MM.1S (cell line): ENCODE measurements at places on chromosomes 13 and 19.

- no peak for DNase-seq
Observed at GRCh38 chr13:91399189-91400062, 1.0 kb downstream of the GPC5 start.

DNA sequence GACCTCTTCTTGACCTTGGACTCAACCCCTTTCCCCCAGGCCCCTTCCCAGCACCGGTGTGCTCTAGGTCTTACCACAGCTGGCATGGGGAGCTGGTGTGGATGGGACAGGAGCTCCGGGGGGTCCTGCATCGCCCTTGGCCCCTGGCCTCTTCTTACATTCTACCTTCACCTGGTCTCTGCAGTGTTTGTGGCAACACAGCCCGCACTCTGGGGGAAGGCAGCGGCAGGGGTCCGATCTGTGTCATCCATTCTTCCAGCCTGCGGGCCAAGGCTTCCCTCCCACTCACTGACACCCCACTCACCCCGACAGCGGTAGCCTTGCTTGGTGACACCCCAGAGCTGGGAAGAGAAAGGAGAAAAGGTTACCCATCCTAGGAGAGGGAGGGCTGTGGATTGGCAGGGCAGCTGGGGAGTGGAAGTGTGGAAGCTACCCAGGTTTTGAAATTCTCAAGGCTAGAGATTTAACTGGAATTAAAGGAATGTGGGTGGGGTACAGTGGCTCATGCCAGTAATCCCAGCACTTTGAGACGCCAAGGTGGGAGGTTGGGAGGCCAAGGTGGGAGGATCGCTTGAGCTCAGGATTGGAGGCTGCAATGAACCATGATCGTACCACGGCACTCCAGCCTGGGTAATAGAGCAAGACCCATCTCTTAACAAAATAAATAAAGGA is 8.3 kb downstream of the FAM98C start:
- no peak for DNase-seq

- DNase-seq = no peak
Observed at GRCh38 chr19:8506402-8506957, 4.0 kb upstream of the PRAM1 start.

- DNase-seq = no peak
Observed at GRCh38 chr13:109331011-109331433, 455.4 kb downstream of the IRS2 start.

- no peak for DNase-seq
Observed at GRCh38 chr19:55247621-55248099, 11.2 kb downstream of the PPP6R1 start.

DNA sequence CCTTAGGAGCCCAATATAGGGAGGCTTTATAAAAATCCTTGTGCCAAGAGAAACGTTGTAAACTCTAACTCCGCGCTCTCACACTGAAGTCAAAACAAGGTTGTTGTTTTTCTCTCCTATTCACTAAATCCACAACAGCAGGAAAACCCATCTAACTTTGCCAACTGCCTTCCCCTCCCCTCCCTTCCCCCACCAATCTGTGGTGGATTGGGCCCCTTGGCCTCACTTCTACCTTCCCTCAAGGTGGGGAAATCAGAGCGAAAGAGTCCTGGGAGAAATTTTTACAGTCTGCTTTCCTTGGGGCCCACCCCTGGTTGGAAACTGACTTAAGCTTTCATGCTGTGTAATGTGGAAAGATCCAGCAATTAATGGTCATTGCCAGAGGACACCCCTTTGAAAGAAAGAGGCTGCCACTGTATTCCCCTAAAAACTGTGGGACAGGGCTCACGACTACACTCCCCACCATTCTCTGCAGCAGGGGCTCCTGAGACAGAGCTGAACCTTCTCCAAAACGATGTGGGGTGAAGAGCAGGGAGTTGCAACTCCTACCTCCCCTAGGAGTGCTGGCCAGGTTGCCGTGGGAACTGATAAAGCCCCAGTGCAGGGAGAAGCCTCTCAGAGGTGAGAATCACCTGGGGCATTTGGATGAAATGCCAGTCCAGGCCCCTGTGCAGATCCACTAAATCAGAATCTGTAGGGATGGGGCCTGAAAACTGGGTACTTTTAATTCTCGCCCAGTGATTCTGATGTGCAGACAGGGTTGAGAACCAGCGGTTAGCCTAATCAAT is 1.1 kb downstream of the DHRS12 start:
- DNase-seq = no peak

GRCh38 chr19:1028062-1028926 is 1.9 kb downstream of the CNN2 start:
- DNase-seq = peak; percentile 80

GRCh38 chr19:21590867-21591266 is 85.5 kb downstream of the ZNF429 start:
- DNase-seq = no peak

DNA sequence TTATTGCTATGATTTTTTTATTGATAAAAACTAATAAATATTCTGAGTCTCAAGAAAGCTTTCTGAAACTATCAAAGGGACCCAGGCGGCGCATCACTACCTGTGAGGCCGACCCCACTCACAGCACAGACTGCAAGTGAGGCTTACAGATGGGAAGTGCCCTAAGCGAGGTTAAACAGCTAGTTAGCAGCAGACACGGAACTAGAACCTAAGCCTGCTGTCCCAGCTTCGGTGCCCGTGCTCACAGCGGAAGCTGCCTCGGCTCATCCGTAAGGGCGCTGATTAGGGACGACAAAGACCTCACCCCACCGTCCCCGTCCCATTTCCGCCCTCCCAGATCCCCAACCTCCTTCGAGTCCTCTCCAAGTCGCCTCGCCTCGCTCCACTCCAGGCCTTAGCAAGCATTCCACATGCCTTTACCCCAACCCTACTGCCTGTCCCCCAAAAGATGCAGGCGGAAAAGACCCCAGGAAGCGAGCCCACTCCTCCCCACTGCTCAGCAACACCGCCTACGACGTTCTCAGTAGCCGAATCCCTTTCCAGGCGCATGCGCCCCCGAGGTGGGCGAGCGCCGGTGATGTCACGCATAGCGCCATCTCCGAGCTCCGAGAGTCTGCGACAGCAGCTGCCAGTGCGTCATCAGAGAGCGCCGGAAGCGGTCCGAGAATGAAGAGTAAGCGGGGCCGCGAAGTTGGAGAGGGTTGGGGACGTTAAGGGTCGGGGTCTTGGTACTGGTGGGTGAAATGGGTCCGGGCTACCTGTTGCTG is at the start of gene POP4:
TSS of gene POP4 (plus strand) at position 631 of the 767 bp plus-strand sequence. CDS start at position 667, 36 bp downstream.
- DNase-seq = peak; percentile 98

GRCh38 chr19:38247126-38247525 is 9.0 kb downstream of the PPP1R14A start:
- no peak for DNase-seq

GRCh38 chr13:94311893-94312292 is 167.6 kb downstream of the DCT start:
- no peak for DNase-seq

GRCh38 chr19:43997631-43998290 is 5.0 kb upstream of the ZNF230 start:
- DNase-seq = no peak

- DNase-seq = no peak
Observed at GRCh38 chr13:32857689-32858088, 158.5 kb upstream of the KL start.

- DNase-seq = no peak
Observed at GRCh38 chr19:39007096-39007495, 25.3 kb downstream of the FBXO27 start.

GRCh38 chr13:114166381-114167131 is 12.5 kb upstream of the CFAP97D2 start:
- no peak for DNase-seq

DNA sequence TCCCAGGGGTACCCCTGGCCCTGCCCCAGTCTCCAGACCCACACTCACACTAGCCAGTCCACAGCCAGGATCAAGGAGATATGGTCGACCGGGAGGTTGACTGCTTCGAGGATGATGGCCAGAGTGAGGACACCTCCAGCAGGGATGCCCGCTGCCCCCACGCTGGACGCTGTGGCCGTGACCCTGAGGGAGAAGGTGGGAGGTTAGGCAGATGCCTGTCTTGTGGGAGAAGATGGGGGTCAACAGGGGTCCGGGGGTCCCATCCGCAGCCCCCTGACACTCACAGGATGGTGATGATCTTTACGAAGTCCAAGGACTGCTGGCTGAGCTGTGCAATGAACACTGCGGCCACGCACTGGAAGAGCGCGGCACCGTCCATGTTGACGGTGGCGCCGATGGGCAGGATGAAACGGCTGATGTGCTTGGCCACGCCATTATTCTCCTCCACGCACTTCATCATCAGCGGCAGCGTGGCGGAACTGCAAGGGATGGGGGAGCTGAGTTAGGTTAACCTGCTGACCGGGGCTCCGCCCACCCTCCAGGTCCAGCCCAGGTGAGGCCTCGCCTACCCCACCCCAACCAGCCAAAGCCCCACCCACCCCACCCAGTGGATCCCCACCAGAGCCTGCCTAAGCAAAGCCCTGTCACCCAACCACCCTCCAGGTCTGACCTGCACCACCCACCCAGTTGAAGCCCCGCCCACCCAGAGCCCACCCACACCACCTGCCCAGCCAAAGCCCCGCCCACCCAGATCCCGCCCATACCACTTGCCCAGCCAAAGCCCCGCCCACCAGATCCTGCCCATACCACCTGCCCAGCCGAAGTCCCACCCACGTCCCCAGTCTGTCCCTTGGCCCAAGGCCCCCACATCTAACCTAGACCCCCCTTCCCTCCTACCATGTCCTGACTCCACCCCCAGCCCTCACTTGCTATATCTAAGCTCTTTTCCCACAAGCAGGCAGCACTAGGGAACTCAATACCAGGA is 11.2 kb downstream of the SLC1A5 start:
- DNase-seq = no peak

- DNase-seq = no peak
Observed at GRCh38 chr19:15289673-15290072, 42.7 kb downstream of the BRD4 start.

- no peak for DNase-seq
Observed at GRCh38 chr19:41330946-41331678, 21.1 kb downstream of the CCDC97 start.

- DNase-seq = no peak
Observed at GRCh38 chr19:1067341-1067957, 482 bp downstream of the ARHGAP45 start.

GRCh38 chr19:31979362-31979761 is 366.0 kb upstream of the ZNF507 start:
- DNase-seq = no peak

DNA sequence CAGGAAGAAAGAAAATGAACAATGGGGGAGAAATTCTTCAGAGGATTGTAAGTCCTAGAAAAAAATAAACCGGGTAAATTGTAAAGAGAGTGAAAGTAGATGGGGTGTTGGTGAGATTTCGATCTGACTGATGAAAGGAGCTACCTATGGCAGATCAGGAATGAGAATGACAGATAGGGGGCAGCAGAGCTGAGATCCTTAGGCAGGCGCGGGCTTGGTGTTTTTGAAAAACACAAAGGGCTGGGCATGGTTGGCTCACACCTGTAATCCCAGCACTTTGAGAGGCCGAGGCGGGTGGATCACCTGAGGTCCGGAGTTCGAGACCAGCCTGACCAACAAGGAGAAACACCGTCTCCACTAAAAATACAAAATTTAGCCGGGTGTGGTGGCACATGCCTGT is 1468.6 kb upstream of the SLC10A2 start:
- DNase-seq = no peak

GRCh38 chr13:41459432-41460073 is 2.2 kb downstream of the RGCC start:
- no peak for DNase-seq
